Large intestine (tissue), 12 donors: ENCODE measurements at places on chromosomes 2 and 18.

- no peak for DNase-seq
Measured at GRCh38 chr18:75880925-75881504, 453.5 kb upstream of the SMIM21 start.

DNA sequence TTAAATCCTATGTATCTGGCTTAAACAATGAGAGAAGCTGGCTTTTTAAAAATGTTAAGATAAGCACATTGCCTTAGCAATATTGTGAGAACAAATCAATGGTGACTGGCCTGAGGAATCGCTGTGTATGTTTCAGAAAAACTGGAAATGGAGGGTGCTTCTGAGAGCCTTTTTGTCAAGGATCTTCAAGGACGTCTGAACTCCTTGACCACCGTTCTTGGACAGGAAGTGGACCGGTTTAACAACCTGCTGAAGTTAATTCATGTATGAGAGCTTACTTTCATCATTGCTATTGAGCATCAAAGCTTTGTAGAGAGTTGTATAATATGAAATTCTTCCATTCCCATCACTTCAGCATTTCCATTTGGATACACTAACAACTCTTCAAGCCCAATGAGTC lies 72.6 kb downstream of the TRABD2A start:
- DNase-seq = no peak

DNA sequence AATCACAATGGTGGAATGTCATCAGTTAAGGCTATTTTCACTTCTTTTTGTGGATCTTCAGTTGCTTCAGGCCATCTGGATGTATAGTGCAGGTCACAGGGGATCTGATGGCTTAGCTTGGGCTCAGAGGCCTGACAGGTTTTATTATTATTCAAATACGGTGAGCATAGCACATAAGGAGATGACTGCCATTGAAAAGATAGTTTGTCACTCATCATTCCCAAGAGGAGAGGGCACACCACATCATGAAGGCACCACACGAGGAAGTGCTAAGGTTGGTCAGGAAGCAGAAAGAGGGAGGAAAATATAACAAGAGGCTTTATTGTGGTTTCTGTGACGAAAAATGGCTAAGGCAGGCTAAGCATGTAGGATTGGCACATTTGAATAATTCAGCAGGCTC lies 131.4 kb downstream of the CD8B2 start:
- no peak for DNase-seq

DNA sequence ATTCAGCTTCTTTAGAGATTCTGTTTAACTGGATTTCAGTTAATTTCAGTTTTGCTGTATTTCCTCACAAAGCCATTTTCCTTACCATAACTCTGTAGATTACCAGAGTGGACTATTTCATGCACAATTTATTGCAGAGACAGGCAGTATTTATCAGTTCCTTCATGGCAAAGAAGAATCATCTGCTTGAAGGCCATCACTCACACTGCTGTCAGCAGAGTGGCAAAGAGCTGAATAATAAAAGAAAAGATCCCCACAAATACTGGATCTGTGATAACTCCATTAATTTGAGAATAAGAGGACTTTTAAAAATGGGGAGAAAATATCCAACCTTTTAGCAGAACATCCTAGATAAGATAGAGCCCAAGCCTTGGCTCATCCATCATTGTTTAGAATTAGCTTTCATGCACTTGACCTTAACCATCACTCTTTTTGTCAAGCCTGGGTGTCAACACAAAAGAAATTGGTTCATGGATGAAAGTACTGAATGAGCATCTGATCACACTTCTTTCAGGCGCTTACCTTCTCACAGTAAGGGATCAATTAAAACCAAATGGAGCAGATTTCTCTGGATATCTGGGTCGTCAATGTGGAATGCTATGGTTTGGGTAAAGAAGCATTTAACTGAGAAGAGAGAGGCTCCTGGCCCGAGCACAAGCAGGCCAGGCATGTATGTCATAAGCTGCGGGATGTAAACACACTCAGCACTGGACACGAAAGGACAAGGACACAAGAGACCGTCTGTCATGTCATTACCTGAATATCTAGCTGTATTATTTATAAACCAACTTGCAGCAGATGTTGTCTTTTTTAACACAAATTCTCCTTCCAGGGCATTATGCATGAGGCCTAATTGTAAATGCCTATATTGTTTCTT lies 376.2 kb downstream of the ZNF521 start:
- no peak for DNase-seq

DNA sequence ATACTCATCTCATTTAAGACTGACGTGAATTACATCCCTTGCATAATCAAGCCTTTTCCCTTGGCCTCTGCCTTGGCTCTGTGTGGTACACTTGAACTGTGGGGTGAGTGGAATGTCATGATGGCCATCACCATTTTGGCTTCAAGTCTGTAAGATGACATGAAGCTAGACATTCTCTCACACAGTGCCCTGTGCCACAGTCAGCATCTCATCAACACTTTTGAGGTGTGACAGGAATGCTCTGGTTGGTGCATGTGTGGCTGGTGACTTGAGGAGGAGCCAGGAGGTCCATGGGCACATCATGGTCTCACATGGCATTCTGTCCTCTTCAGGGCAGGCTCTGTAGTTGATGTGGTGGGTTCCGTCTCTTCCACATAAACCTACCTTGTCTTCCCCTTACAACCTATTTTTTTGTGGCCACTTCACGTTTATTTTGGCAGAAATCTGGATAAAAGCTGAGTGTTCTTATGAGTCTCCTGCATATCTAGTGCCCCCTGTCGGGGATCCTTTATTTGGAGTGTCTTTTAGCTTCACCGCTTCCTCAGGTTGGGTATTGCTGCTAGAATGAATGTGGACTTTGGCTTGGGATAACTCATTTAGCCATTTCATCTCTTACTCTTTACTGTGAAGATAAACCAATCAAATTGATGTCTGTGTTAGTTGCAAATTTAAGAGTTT lies 28.1 kb downstream of the MAP4K4 start:
- no peak for DNase-seq

DNA sequence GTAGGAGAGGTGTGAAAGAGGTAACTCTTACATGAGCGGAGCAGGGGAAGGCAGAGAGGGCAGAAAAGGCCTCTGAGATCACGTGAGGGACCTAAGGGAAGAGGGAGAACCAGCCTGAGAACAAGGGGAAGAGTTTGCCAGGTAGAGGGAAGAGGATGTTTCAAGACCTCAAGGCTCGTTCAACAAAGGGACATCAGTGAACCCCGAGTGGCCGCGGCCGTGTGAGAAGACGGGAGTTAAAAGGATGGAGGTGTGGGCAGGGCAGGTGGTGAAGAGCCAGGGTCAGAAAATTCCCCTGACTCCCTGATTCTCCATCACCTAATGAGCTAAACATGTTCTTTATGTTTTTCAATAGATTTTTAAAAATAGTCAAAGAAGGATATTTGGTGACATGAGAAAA lies 44.4 kb downstream of the NETO1 start:
- no peak for DNase-seq

DNA sequence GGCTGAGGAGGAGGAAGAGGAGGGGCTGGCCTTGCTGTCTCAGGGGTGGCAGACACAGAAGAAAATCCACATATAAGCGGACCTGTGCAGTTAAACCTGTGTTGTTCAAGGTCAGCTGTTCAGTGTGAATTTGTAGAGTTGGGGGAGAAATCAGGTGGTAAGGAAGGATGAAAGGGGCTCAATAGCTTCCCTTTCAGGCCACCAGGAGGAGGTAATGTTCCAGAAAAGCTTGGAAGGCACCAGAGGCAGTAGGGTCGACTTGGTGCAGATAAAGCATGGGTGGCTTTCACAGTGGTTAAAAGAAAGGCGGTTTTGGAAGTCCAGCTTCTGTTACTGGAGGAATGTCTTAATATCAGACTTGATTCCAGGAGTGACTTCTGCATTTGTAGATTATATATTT lies 167.4 kb downstream of the THSD7B start:
- DNase-seq = no peak

DNA sequence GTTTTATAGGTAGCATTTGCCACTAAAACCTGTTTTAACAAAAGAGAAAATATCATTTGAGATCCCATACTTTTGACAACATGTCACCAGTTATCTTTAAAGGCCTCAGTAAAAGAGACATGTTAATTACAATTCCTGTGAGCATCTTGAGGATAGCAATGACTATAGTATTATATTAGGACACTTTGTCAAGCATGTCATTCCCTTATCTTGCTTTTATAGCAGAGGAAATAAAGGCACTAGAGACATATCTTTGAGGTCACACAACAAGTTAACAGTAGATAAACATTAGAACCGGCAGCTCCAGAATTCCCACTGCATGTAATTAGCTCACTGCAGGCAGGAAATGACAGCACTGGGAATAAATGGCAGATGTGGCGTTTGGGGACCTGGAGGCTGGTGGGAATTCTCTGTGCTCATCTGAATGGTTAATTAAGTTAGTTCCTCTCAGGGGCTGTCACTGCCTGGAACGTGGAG lies 25.9 kb downstream of the LYPD6B start:
- peak; percentile 77 for DNase-seq
